Thoracic aorta (tissue), 2 donors: ENCODE measurements at places on chromosomes 16 and 17. TPM values are rescaled to one million over a fixed set of nuclear protein-coding genes. Genes with fewer than 3 reads are reported as not detected.

DNA sequence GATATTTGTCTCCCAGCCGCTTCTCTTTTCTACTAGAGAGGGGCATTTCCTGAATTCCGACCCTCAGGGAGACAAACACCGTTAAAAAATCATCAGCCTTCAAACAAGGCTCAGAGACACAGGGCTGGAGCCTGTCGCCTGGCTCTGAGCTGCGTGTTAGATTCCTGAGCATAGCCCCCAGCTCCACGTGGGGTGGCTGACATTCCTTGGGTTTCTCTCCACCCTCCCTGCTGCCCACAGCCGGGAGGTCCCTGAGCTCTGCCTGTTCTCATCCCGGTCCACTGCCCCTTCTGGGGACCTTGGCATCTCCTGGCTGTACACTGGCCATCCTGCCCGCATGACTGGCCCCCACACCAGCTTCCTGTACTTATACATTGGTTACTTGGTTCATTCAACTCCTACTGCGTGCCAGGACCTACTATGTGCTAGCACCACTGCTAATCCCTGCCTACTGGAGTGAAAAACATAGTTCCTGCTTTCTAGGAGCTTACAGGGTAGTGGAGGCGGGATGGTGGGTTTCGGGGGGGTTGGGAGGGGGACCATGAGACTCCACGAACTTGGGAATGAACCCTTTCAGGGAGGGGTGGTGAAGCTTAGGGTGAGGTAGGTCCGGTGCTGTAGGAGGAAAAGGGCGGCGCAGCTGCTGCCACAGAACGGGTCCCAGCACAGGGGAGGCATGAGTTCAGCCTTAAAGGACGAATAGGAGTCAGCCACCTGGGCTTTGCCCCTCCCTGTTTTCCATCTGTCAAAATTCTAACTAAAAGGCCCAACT, 52.1 kb upstream of the TMEM132E start:
- H3K27me3 ChIP-seq, result no peaks in the 10 kb centered on the region
- no peaks in the 10 kb centered on the region for H3K36me3 ChIP-seq
- no peak overlapping the region for H3K27ac ChIP-seq
- H3K4me1 ChIP-seq, result no peaks in the 10 kb centered on the region
- DNase-seq, result no peak

- no peaks in the 10 kb centered on the region for H3K36me3 ChIP-seq
- no peaks in the 10 kb centered on the region for H3K4me1 ChIP-seq
- no peaks in the 10 kb centered on the region for H3K27me3 ChIP-seq
- H3K27ac ChIP-seq, result no peak overlapping the region
- H3K4me3 ChIP-seq, result no peak overlapping the region
Observed at GRCh38 chr16:7025616-7026190, 306.9 kb upstream of the RBFOX1 start.

- H3K27me3 ChIP-seq, result no peaks in the 10 kb centered on the region
- no peak for DNase-seq
- no peak overlapping the region for H3K27ac ChIP-seq
- no peaks in the 10 kb centered on the region for H3K36me3 ChIP-seq
- H3K4me1 ChIP-seq, result no peaks in the 10 kb centered on the region
Observed at GRCh38 chr17:17360087-17360730, 57.0 kb downstream of the NT5M start.

DNA sequence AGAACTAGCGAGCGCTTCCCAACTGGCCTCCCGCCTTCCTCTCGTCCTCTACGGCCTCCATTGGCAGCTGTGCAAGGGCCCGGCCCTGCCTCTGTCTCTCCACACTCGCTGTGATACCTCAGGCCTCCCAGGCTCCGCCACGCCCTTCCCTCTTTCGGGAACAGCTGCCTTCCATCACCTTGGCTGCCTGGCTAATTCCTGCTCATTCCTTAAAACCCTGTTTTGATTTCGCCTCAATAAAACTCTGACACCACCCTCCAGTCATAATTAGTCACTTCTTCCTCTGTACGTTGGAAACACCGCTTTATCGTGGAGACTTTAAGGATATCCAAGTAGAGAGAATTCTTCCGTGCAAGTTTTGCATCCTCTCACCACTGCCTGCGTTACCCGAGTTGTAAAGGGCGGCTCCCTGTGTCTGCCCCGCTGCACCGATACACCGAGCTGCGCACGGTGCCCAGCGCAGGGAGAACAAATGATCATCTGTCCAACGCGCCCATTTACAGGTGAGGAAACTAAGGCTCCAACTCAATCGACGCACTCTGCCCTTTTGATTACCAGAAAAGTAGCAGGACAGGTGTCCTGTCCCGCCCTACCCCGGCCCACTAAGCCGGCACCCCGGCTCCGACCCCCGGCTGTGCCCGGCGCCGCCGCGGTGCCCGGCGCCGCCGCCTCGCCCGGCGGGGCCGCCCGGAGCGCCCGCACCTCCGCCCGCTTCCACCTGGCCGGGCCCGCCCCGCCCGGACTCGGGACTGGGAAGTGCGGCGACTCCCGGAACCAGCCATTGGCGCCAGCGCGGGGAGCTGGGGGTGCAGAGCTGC, 139.7 kb downstream of the SEC14L1 start:
- peaks cover 5% of the 10 kb centered on the region for H3K4me1 ChIP-seq
- DNase-seq, result no peak
- no peaks in the 10 kb centered on the region for H3K36me3 ChIP-seq
- peaks cover 4% of the 10 kb centered on the region for H3K27me3 ChIP-seq
- peak overlapping the region; percentile 71 for H3K4me3 ChIP-seq

- no peak overlapping the region for H3K4me3 ChIP-seq
- H3K36me3 ChIP-seq, result no peaks in the 10 kb centered on the region
- no peaks in the 10 kb centered on the region for H3K4me1 ChIP-seq
- DNase-seq, result peak; percentile 7
- no peak overlapping the region for H3K27ac ChIP-seq
Observed at GRCh38 chr17:34420254-34420766, 57.3 kb upstream of the CCL1 start.

GRCh38 chr16:66740010-66740409, 11.4 kb downstream of the DYNC1LI2 start:
- no peak for DNase-seq
- peaks cover 20% of the 10 kb centered on the region for H3K4me1 ChIP-seq
- no peak overlapping the region for H3K4me3 ChIP-seq

DNA sequence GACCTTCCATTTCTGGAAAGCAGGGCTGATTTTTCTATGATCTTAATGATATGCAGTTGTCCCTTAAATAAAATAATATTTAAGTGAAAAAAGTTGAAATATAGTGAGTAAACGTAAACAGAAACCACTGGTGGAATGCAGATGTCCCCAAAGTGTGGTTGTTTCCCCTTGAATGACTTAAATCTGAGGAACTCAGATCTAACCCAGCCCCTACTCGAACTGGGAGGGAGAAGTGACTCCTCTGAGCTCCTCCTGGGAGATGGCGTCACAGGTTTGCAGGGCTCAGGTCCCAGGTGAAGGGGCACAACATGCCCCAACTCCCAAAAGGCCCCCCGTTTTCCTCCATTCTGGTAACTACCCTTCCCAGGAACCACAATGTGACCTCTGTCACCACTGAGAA, 142.8 kb downstream of the IRF8 start:
- H3K27me3 ChIP-seq, result no peaks in the 10 kb centered on the region
- DNase-seq, result no peak
- no peak overlapping the region for H3K4me3 ChIP-seq
- no peaks in the 10 kb centered on the region for H3K36me3 ChIP-seq

Gene EME1
- total RNA-seq, result not detected

Gene FKBP10
- total RNA-seq, result 125 TPM

Gene STX1B
- total RNA-seq, result 1.6 TPM

Gene OR1A1
- total RNA-seq, result not detected

Gene CRYM
- not detected for total RNA-seq
